ENCODE measurements at places on chromosomes 2 and 18. TPM values are rescaled to one million over a fixed set of nuclear protein-coding genes. Genes with fewer than 3 reads are reported as not detected.

GRCh38 chr2:64000630-64001381, 18.4 kb downstream of the VPS54 start:
- no peak for DNase-seq

DNA sequence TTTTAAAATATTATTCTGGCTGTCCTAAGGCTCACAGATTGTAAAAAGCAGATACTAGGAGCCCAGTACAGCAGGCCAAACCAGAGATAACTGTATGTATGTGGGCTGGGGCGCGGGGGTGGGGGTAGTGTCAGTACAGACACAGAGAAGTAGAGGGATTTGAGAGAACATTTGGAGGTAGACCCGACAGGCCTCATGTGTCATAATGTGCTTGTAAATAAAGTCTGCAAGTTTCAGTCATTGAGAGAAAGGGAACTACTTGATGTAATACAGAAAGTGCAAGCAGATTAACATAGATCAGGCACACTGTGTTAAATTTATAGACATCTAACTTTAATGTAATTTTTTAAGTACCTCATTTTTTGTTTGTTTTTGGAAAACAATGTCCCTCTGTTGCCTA, 7.4 kb upstream of the POLI start:
- DNase-seq: no peak

- DNase-seq: no peak
Measured at GRCh38 chr2:157821519-157822131, 54.5 kb downstream of the ACVR1 start.

DNA sequence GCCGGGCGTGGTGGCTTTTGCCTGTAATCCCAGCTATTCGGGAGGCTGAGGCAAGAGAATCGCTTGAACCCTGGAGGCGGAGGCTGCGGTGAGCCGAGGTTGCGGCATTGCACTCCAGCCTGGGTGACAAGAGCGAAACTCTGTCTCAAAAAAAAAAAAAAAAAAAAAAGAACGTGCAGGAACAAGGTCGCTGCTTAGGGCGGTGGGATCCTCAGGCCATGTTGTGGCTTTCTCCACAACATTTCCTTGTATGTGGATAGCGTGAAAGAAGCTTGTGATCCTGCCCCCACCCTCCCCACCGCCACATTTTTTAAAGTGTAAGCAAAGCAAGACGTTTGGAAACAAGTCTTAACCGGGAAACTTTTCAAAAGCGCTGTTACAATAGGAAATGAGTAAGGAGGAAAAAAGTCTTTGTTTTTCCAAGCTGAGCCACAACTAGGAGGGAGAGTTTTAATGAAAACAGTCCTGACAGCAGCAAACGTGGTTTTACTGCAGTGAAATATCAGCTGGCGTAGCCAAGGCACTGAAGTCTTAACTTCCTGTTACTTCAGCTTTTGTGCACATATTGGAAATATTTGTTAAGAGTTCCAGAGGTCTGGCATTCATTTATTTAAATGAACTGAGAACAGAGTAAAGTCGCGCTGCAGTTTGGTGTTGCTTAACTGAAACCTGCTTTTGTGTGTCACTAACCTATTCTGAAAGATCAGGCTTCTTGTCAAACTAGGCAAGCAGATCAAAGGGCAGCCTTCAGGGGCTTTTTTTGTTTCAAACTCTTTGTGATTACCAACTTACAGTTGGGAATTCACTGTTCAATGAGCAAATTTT, 3.8 kb downstream of the TGIF1 start:
- DNase-seq: peak; percentile 97

- DNase-seq: no peak
Measured at GRCh38 chr2:99348173-99348572, 11.0 kb downstream of the EIF5B start.

DNA sequence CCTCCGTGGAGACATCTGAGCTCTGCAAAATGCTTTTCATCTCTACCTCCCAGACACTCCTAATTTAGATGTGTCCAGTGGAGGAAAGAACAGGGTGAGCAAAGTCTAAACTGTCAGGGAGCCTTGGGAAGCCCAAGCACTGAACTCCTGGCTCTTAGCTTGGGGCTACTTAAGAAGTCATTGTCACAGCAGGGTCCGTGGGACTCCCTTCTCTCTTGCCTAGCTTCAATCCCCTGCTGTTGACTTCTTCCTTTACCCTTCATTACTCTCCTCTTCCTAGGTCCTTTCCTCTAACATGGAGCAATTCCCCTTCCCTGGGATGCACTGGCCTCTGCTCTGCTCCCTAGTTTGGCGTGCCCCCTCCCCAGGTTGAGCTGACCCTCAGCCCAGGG, 3.4 kb downstream of the OSR1 start:
- DNase-seq: no peak

GRCh38 chr2:96409820-96410164, 74.2 kb downstream of the NCAPH start:
- no peak for DNase-seq

DNA sequence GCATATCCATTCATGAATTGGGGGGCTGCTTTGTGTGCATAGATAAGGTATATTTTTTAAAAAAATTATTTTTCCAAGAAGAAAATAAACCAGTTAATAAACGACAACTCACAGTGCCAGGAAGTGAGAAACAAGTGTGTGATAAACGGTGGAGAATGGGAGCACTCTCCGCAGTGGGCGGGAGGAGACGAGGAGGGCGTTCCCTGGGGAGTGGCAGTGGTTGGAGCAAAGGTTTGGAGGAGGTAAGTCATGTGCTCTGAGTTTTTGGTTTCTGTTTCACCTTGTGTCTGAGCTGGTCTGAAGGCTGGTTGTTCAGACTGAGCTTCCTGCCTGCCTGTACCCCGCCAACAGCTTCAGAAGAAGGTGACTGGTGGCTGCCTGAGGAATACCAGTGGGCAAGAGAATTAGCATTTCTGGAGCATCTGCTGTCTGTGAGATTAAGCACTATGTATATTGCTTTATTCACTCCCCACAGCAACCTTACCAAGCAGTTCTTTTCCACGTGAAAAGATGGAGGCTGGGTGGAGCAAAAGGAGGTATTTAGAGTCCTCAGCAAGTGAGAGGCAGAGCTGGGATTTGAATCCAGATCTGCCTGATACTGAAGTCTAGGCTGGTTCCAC, 27.0 kb upstream of the CASP8 start:
- DNase-seq: peak; percentile 81

- DNase-seq: no peak
Measured at GRCh38 chr2:26997394-26997793, 27.0 kb downstream of the MAPRE3 start.

DNA sequence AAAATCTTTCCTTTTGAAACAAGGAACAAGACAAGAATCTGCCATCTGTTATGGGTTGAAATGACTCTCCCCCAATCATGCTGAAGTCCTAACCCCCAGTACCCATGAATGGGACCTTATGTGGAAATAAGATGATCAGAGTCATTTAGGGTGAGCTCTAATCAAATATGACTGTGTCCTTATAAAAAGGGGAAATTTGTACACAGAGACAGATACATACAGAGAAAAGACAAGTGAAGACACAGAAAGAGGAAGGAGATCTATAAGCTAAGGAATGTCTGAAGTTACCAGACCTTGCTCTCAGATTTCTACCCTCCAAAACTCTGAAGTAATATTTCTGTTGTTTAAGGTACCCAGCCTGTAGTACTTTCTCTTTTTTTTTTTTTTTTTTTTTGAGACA, 15.7 kb downstream of the TGFBRAP1 start:
- DNase-seq: no peak

GRCh38 chr2:12120281-12121150, 374.1 kb downstream of the LPIN1 start:
- peak; percentile 55 for DNase-seq

- no peak for DNase-seq
Measured at GRCh38 chr18:61972389-61973264, 79.8 kb upstream of the RNF152 start.

DNA sequence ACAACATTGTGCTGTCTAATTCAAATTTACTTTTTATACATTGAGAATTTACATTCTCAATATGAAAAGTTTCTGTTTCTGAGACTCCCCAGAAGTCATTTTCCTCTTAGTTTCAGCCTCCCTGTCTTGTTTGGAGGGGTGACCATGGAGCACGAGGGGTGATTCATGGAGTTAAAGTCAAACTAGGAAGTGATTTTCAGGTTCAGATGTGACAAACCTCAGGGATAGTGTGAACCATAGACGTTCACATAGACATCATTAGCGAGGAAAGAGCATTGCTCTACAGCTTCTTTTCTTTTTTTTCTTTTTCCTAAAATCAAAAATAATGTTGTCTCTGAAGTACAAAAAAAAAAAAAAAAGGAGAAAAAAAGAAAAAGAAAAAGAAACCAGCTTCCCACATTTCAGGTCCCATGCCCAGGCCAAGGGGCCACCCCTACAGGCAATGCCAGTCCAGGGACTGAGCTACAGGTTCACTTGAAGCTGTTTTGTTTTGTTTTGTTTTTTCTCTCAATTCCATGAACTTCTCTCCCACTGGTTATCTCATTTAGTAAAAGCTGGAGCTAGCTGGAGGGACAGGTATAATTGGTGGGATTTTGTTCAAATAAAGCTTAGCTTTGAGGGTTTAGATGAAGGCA, 18.1 kb upstream of the LCLAT1 start:
- DNase-seq: no peak

GRCh38 chr18:2961821-2962220, 51.1 kb downstream of the LPIN2 start:
- DNase-seq: peak; percentile 32

DNA sequence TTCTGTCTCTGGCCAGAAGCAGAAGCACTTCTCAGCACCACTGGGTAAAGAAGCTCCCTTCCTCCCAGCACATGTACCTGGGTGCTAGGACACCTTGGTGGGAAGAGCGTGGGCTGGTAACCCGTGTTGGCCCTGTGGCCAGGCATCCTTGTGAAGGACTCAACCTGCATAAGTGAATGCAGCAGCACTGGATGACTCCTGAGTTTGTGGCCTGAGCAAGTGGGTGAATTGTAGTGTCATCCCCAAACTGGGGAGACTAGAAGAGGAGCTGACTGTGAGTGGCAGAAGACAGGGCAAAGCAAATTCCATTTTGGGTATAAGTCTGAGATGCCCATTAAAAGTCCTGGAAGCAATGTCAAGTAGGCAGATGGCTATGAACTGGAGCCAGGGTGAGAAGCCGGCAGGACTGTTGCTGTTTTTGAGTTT, 63.4 kb downstream of the STAT1 start:
- DNase-seq: no peak

- DNase-seq: no peak
Measured at GRCh38 chr2:186554429-186554828, 35.4 kb upstream of the ITGAV start.

DNA sequence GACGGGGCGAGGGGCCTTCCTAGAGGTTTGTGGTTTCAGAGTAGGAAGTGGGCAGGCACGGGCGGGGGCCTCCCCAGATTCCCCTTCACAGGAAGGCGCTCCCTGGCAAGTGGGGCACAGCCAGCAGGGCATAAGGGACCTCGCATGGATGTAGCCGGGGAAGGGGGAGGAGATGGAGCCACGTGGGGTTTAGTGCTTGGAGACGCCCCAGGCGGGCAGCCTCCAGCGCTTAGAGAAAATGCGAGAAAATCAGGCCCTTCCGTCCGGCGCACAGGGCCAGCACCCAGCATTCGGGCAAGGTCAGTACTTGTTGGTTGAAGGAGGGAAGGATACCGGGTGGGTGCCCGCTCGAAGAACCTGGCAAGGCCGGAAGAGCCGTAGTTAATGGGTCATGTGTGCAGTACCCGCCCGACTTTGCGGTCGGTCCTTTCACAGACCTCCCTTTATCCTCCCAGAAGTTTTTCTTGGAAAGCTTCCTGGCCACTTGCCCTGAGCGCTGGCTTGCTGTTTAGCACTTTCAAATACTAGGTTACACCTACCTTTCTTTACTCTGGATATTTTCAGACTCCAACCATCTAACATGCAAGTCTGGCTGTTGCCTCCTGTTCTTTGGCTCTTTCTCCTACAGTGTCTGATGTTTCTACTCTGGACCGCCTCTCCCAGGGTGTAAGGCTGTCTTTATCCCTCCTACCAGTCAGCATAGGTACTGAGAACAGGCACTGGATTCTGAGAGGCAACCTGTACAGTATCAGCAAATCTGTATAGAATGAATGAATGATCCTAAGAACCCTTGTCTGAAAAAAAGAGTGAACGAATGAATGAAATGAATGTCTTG, 78.1 kb downstream of the CIB4 start:
- DNase-seq: no peak

DNA sequence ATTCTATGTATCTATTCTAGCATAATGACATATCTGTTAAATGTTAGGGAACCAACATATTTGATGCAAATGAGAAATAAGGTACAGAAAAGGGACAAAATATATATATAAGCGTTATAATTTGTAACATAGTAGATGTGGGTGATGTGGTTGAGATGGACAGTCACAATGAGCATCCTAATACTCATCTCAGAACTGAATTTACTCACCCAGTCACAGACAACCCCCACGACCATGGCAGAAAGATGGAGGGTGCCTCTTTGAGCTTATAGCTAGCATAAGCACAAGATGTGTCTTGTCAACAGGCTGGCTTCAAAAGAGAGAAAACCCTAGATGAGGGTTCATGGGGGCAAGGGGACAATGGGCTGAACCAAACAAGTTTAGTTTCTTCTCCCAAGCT, 9.1 kb upstream of the DSG3 start:
- no peak for DNase-seq

GRCh38 chr2:54076586-54076985, 38.8 kb upstream of the ACYP2 start:
- no peak for DNase-seq

DNA sequence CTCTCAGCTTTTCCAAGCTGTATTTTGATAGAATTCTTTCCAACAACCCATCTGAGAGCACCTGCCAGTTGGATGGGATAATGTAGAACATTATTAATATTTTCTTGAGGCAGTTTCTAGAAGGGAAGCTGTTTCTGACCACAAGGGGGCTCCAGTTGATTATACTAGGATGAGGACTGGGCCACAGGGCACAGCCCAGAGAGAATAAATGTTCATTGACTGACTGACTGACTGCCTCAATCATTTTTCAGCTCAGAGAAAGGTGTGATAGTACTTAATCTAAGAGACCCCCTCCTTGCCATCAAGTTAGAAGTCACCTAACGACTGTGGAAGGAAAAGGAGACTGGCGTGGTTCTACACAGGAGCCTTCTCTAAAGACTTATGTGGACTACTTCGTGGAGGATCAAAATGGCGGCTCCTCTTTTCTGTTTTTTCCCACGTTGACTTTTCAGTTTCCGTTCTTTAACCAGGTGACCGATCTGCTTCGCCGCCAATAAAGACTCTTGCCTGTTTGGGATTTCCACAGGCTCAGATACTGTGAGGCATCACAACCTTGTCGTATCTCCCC, 31.9 kb upstream of the CREG2 start:
- DNase-seq: peak; percentile 84

The NETO1 gene
- total RNA-seq: 0.64 TPM

The CHRNG gene
- total RNA-seq: not detected

The MC4R gene
- total RNA-seq: not detected

The IL1F10 gene
- total RNA-seq: not detected

The SLC30A3 gene
- total RNA-seq: 0.32 TPM

The IL36RN gene
- not detected for total RNA-seq

The FBLN7 gene
- 1.3 TPM for total RNA-seq

The PDCD1 gene
- not detected for total RNA-seq

The THSD7B gene
- total RNA-seq: 0.32 TPM

The SPATA3 gene
- total RNA-seq: not detected

The ARID5A gene
- total RNA-seq: 9.5 TPM

The HRH4 gene
- total RNA-seq: not detected

The SRBD1 gene
- total RNA-seq: 19.6 TPM

The ACMSD gene
- total RNA-seq: not detected

The ELOA2 gene
- not detected for total RNA-seq

The GALNT5 gene
- 7.7 TPM for total RNA-seq

All from fibroblast of villous mesenchyme (primary cell).